Myocyte (in vitro differentiated cells): ENCODE measurements at places on chromosomes 2 and 18. TPM values are rescaled to one million over a fixed set of nuclear protein-coding genes. Genes with fewer than 3 reads are reported as not detected.

GRCh38 chr2:120878970-120879369 is 143.3 kb downstream of the GLI2 start:
- no peak for DNase-seq

- DNase-seq: no peak
These were observed 74.9 kb downstream of the LONRF2 start for GRCh38 chr2:100247256-100248043.

- DNase-seq: no peak
These were observed 76.9 kb downstream of the AAK1 start for GRCh38 chr2:69566669-69567068.

GRCh38 chr2:167833294-167833693 is 414.1 kb downstream of the STK39 start:
- DNase-seq: no peak

DNA sequence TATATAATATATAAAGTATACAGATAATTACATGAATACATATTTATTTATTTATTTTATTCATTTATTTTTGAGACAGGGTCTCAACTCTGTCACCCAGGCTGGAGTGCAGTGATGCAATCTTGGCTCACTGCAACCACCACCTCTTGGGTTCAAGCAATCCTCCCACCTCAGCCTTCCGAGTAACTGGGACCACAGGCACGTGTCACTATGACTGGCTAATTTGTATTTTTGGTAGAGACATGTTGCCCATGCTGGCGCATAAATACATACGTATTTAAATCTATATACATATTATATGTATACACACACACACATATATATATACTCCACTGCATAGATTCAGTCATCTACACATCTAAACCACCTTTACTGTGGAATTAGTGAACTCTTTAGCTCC is 20.6 kb upstream of the NDUFV2 start:
- DNase-seq: no peak

DNA sequence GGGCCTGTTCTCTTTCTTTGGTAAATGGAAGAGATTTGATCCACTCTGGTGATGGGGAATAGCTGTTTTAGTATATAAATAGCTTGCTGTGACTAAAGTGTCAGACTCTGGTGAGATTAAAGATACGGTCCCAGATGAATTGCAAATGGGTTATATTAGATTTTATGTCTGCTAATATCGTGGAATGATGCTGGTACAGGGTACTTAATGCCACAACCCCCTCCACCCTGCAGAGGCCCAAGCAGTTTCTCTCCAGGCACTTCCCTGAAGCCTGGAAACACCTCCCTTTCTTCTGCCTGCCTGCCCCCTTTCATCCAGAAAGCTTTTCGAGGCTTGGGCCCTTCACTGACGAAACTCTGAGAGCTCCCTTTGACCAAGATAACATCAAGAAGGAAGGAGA is 21.4 kb upstream of the RFX8 start:
- DNase-seq: no peak

DNA sequence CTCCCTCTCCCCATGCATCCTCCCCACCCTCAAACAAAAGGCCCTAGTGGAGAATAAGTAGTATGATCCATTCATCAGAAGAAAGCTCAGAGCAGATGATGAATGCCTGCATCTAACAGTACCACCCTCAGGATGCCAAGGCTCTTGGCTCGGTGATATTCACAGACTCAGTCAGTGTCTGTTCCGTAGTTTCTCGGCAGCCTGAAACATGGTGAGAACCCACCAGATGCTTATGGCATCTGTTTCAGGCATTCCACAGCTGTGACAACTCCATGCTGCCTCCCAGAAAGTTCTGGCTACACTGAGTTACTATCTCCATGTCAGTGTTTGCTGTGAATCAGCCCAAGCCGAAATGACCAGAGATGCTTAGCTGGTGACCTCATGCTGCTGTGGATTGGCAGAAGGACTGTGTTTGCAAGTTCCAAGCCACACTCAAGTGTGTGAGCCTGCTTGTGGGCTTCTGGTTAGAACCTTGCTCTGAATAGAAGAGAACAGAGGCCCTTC is 83.9 kb downstream of the WDSUB1 start:
- DNase-seq: peak; percentile 99

GRCh38 chr2:173966274-173967098 is 1.3 kb upstream of the SP3 start:
- DNase-seq: no peak

DNA sequence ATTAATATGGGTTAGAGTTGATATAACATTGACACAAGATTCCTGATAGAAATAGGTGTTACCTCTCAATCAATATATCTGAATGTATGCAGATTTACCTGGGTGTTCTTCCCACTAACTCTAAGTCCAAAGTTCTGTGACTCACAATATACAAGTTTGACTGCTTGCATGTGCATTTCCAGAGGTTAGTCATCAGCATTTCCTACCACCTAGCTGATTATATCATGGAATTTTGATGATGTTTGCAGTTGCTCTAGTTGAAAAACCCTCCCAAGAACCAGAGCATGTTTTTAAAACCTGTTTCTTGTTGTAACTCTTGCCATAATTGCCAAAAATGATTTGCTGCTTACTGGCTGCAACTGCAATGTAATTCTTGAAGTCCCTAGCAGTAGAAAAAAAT is 15.0 kb upstream of the DSG1 start:
- DNase-seq: no peak

DNA sequence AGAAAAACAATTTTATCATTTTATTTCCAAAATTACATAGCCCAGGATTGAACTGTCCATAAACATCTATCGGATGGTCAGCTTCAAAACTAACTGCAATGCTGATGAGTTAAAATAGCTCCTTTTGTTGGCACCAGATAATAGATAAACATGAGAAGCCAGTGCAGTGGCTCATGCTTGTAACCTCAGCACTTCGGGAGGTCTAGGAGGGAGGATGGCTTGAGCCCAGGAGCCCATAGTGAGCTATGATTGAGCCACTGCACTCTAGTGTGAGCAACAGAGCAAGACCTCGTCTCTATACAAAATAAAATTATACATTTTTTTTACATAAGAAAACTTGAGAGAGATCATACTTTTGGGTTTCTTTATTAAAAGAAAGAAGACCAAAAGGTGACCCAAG is 34.6 kb upstream of the IMPA2 start:
- peak; percentile 65 for DNase-seq

DNA sequence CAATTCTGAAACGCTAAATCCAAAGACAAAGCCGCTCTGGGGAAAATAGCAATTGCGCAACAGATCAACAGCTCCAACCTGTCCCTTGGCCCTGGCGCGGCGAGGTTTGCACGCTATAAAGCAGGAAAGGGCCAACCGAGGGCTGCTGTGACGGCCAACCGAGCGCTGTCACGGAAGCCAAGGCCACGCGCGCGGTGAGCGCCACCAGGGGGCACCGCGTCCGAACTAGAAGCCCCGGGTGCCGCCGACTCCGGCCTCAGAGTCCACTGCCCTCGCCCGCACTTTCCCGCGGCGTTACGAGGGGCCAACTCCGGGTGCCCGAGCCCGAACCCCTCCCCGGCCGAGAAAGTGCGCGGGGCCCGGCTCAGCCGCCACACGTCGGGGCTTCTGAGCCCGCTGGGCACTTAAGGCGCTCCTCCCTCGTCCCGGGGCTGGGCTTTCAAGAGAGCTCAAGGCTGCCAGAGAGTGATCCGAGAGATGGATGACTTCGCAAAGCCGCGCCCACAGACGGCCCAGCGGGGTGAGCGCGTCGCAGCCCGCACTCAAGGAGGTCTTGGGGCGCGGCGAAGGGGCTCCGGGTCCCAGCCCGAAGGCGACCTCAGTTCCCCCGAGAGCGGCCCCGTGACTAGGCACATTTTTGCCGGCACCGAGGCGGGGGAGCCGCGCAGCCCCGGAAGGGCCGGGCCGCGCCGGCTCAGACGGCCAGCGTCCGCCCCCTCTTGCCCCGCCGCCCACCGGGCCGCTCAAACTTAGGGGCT is 897 bp downstream of the NFE2L2 start:
- DNase-seq: peak; percentile 99

- no peak for DNase-seq
These were observed 16.4 kb downstream of the FAP start for GRCh38 chr2:162226836-162227235.

- peak; percentile 73 for DNase-seq
These were observed 24.0 kb downstream of the RAX start for GRCh38 chr18:59249199-59249774.

DNA sequence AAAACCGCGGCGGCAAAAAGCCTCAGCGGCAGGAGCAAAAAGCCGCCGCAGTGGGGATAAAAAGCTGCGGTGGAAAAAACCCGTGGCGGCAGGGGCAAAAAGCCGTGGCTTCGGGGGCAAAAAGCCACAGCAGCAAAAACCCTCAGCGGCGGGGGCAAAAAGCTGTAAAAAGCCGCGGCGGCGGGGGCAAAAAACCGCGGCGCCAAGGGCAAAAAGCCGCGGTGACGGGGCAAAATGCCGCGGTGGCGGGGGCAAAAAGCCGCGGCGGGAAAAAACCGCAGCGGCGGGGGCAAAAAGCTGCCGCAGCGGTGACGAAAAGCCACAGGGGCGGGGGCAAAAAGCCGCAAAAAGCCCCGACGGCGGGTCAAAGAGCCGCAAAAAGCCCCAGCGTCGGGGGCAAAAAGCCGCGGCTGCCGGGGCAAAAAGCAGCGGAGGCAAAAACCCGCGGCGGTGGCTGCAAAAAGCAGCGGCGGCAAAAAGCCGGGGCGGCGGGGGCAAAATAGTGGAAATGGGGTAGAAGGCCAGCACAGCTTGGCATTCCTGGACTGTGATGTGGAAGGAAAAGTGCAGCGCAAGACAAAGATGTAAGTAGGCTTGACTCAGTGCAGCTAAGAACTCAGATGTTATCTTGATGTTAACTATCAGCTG is 151.8 kb downstream of the ANKRD30BL start:
- no peak for DNase-seq

- DNase-seq: peak; percentile 38
These were observed 115.2 kb downstream of the FAM210A start for GRCh38 chr18:13611142-13611600.

- DNase-seq: peak; percentile 19
These were observed 2786.5 kb downstream of the RPIA start for GRCh38 chr2:91477731-91478672.

GRCh38 chr2:109393662-109393972 is 220.1 kb downstream of the SEPTIN10 start:
- no peak for DNase-seq

- no peak for DNase-seq
These were observed 83.6 kb upstream of the NCKAP5 start for GRCh38 chr2:133651861-133652260.

- DNase-seq: no peak
These were observed 163.8 kb downstream of the WDPCP start for GRCh38 chr2:63424329-63425078.

DNA sequence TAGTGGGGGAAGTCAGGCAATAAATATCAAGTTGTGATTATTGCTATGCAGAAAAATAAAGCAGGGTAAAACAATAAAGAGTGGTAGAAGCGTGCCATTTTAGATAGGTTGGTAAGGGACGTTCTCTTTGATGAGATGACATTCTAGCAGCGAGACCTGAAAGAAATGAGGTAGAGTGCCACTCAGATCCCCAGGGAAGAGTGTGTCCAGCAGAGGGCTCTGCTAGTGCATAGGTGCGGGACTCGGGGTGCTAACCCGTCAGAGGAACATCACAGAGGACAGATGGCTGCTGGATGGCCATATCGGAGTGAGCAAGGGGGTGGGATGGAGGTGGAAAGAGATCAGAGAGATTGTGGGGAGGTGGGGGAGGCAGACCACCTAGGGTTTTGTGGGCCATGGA is 16.3 kb upstream of the GTF2A1L start:
- no peak for DNase-seq

- no peak for DNase-seq
These were observed 27.4 kb downstream of the RMP24 start for GRCh38 chr18:35999925-36000324.

- no peak for DNase-seq
These were observed 119.6 kb upstream of the MSTN start for GRCh38 chr2:190182071-190182524.

- no peak for DNase-seq
These were observed 15.2 kb upstream of the TWSG1 start for GRCh38 chr18:9319333-9319732.

DNA sequence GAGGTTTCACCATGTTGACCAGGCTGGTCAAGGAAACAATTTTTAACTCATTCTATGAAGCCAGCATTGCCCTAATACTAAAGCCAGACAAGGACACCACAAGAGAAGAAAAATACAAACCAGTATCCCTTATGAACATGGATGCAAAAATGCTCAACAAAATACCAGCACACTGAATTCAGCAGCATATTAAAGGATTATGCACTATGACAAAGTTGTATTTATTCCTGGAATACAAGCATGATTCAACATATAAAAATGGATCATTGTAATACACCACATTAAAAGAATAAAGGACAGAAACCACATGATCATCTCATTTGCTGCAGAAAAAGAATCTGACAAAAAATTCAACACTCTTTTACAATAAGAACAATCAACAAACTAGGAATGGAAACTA is 138.7 kb downstream of the RAB3GAP1 start:
- no peak for DNase-seq

GRCh38 chr18:79644666-79645057 is 34.9 kb upstream of the CTDP1 start:
- no peak for DNase-seq

- DNase-seq: no peak
These were observed 146.6 kb upstream of the FANCL start for GRCh38 chr2:58387701-58388100.

DNA sequence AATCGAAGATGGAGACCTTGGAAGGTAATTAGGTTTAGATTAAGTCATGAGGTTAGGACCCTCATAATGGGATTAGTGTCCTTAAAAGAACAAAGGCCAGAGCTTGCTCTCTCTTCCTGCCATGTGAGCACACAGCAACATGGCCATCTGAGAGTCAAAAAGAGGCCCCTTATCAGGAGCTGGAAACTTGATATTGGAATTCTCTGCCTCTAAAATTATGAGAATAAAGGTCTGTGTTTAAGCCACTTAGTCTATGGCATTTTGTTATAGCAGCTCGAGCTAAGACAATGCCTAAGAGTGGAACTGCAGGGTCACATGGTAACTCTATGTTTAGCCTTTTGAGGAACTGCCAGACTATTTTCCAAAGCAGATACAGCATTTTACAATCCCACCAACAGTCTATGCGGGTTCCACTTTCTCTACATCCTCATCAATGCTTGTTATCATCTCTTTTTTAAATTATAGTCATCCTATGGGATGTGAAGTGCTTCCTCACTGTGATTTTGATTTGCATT is 42.4 kb downstream of the THADA start:
- no peak for DNase-seq

Gene B3GNT7
- 0.10 TPM in 1 of 2 replicates, not detected in the other for total RNA-seq

Gene HADHB
- 137 and 148 TPM in 2 replicates for total RNA-seq

Gene CFAP221
- total RNA-seq: not detected in 2 replicates

Gene RRM2
- total RNA-seq: 0.72 and 0.78 TPM in 2 replicates

Gene RGPD3
- total RNA-seq: 0.16 and 0.64 TPM in 2 replicates

Gene C2orf80
- total RNA-seq: not detected in 2 replicates

Gene SNORC
- total RNA-seq: 1.5 and 2.6 TPM in 2 replicates

Gene DSEL
- 68.9 and 107 TPM in 2 replicates for total RNA-seq

Gene NEURL3
- total RNA-seq: not detected in 2 replicates

Gene BOLL
- 0.16 and 2.4 TPM in 2 replicates for total RNA-seq

Gene CHRNG
- total RNA-seq: 697 and 1,132 TPM in 2 replicates

Gene RAB1A
- total RNA-seq: 72.4 and 117 TPM in 2 replicates
